ENCODE measurements at places on chromosomes 7 and 10.
A peak's percentile ranks its signal among the peaks of the same experiment; 100 is the strongest.

DNA sequence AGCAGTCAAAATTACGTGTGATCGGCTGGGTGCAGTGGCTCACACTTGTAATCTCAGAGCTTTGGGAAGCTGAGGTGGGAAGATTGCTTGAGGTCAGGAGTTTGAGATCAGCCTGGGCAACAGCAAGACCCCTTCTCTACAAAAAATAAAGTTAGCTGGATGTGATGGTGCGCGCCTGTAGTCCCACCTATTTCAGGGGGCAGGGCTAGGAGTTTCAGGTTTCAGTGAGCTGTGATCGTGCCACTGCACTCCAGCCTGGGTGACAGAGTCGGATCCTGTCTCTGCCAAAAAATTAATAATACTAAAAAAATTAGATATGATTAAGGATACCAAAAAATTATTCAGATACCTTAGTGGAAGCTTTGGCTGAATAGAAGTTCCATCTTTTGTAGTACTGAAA, 136.4 kb downstream of the SDK1 start:
- DNase-seq: no peak

DNA sequence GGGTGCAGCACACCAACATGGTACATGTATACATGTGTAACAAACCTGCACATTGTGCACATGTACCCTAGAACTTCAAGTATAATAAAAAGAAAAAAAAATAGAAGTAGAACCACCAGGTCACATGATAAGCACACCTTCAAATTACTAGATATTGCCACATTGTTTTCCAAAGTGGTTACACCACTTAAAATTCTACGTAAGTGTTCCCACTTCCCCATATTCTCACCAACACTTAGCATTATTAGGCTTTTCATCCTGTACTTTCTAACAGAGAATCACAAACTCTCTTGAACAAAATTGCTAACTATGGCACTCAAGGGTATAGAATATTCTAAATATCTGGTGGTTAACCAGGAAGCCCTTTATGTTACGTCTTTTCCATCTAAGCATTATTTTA, 22.6 kb downstream of the SH3PXD2A start:
- no peak for DNase-seq

- DNase-seq: no peak
Observed at GRCh38 chr7:108331971-108332370, 124.3 kb downstream of the NRCAM start.

- DNase-seq: no peak
Observed at GRCh38 chr10:3451516-3452172, 279.1 kb upstream of the PITRM1 start.

- no peak for DNase-seq
Observed at GRCh38 chr10:125721035-125721434, 1.5 kb downstream of the EDRF1 start.

GRCh38 chr10:68576118-68576517, 16.0 kb downstream of the TET1 start:
- DNase-seq: no peak

- DNase-seq: no peak
Observed at GRCh38 chr10:21315645-21316220, 209.7 kb downstream of the SKIDA1 start.

DNA sequence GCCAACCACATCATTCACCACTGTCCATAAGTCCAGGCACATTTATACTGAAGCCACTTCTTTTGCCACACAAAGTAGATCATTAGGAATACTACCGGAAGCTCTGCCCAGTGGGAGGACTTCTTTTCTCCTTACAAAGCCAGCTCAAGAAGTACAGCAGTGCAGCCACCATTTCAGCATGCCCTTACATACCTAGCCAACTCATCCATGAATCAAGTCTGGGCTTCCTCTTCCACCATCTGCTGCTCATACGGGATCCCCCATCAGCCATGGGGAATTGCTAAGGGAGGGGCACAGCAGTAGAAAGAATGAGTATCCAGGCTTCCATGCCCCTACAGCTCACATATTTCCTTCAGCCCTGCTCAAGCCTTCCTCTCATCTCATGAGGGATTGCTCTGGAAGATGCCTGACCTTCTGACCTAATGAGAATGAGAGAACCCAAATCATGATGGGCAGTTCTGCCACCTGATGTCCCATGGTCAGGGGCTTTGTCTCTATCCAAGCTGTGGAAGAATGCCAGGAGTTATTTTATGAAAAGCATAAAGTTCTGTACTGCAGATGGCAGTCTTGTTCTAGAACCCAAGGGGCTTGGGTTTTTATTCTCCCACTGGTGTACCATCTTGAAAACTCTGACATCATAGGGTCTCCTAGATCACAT, 39.5 kb downstream of the ACSM6 start:
- DNase-seq: no peak

- peak; percentile 68 for DNase-seq
Observed at GRCh38 chr7:140229591-140230515, 53.1 kb upstream of the KDM7A start.

GRCh38 chr10:48573045-48573444, 31.8 kb downstream of the ARHGAP22 start:
- DNase-seq: no peak

DNA sequence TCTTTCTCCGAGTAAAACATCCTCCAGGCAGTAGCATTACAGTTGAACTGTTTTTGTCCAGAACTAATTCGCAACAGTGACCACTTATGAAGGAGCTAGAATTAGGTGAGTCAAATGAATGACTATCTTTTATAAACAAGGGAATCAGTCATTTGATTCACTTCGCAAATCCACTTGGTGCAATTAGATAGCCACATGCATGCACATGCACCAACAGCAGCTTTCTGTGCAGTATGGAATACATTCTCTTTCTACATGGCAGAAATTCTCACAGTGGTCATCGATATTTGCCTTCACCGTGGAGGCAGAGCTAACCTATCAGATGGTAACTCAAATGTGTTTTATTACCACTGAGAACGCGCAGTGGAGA, 118.8 kb downstream of the CDK6 start:
- no peak for DNase-seq

DNA sequence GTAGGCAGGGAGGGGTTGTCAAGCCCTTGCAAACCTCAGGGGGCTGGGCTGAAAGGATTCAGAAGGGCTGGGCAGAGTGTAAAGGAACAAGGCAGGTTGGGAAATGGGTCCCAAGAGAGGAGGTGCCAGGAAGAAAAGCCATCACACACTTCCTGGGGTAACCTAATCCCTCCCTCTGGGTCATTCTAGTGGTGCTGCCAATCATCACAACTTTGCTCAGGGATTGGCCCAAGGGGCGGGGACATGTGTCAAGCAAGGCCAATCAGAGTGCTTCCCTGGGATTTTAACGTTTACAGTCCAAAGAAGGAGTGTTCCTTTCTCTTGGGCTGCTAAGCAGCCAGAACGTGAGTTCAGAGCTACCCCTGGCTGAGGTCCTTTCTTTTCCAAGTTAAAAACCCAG, 57.1 kb upstream of the NPTX2 start:
- no peak for DNase-seq

DNA sequence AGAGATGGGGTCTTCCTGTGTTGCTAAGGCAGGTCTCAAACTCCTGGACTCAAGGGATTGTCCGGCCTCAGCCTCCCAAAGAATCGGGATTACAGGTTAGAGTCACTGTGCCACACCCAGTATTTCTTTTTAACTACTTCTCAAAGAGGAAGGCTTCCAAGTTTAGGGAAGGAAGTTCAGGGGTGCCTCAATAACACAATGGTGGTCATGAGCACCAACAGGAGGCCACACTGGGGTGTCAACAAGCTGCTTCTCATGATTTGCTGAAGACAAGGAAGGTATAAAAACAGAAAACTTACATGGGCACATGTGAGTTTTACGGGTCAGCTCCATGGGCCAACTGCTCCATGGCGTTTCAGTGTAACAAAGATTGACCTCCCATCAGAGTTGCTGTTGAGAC, 160.5 kb downstream of the TNS3 start:
- no peak for DNase-seq

- no peak for DNase-seq
Observed at GRCh38 chr7:26319636-26320035, 28.0 kb downstream of the SNX10 start.

GRCh38 chr7:158973440-158973839, 117.1 kb downstream of the DYNC2I1 start:
- peak; percentile 20 for DNase-seq

GRCh38 chr7:123879628-123880027, 34.7 kb downstream of the HYAL4 start:
- DNase-seq: no peak

DNA sequence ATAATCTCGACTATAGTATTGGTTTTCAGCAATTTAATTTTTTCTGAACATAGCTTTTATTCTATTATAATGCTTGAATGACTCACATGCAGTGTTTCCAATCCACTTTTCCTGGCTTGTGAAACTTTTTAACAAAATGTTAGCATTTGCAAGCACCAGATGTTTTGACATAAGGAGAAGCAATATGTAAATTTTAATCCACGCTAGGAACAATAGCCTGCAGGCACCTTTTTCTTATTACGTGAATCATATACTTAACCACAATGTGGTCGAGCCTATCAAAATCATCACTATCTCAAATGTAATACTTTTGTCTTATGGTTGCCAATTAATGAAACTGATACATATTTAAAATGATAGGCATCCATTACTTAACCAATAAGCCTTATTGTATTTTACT, 97.1 kb downstream of the TFEC start:
- no peak for DNase-seq

GRCh38 chr10:47359626-47360418, 11.7 kb downstream of the RBP3 start:
- no peak for DNase-seq

- DNase-seq: no peak
Observed at GRCh38 chr7:112566442-112567324, 85.9 kb downstream of the LSMEM1 start.

- no peak for DNase-seq
Observed at GRCh38 chr10:102675011-102675665, 30.9 kb downstream of the TRIM8 start.

GRCh38 chr10:49272251-49273081, 26.5 kb upstream of the C10orf71 start:
- no peak for DNase-seq

GRCh38 chr7:26156451-26157420, 4.7 kb downstream of the NFE2L3 start:
- DNase-seq: peak; percentile 80

DNA sequence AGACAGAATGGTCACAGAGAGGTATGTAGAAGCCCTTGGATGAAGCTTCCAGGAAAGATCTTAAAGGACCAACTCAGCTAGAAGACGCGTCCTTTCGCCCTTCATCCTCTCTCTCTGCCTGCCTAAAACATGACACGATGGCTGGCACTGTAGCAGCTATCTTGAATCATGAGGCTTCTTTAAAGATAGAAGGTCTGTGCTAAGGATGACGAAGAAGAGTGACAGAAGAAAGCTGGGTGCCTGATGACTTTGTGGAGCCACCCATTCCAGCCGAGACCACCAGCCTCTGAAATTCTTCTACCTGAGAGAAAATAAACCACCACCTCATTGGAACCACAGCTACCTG, 25.5 kb downstream of the WDR86 start:
- DNase-seq: no peak

DNA sequence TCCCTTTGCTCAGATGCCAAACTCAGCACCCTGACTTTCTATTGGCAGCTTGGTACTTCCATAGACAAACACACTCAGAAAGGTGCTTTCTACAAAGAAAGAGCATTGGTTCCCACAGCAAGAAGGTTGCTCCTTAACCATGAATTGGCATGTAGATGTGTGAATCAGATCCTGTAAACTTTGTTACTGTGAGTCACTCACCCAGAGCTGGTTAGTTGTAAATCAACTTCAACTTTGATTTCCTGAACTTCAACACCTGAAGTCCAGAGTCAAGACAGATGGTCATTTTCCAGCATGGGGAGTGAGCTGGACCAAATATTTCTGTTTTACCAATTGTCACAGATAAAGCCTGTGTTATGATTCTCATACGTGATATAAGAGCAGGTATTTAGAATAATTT, 797.2 kb downstream of the TNS3 start:
- peak; percentile 82 for DNase-seq

DNA sequence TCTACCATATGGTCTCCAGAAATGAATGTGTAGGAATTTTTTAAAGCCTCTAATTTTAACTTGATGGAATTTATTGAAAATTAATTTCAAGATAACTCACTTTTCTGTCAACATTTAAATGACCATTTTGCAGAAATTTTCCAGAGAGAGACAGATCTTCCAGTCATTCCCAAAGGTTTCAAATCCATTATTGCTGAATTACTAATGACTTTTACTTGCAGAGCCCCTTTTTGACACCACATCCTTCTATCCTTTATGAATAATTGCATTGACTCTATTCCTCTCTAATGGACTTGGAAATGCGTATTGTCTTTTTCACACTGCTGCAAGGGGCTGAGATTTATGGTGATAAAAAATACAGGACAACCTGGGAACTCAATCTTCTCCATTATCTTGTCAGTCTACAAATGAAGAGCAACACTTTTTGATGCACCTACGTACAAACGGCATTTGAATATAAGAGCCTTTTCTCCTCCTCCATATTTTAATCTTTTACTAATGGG, 42.7 kb downstream of the CUBN start:
- DNase-seq: no peak

DNA sequence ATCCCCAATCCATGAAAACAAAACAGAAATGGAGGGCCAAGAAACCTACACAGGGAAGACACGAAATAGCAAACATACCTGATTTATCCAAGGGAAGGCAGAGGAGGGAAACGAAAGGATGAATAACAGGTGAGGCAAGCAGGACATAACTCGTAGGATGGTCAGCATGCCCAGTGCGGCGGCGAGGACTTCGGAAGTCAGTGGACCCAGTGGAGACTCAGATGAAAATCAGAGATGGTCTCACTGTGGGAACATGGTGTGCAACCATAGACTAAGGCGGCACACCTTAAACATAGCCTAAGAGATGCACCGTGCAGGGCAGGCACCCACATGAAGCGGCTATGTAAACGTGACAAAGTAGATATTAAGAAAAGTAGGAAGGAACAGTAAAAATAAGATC, 157.5 kb downstream of the MGMT start:
- DNase-seq: no peak

DNA sequence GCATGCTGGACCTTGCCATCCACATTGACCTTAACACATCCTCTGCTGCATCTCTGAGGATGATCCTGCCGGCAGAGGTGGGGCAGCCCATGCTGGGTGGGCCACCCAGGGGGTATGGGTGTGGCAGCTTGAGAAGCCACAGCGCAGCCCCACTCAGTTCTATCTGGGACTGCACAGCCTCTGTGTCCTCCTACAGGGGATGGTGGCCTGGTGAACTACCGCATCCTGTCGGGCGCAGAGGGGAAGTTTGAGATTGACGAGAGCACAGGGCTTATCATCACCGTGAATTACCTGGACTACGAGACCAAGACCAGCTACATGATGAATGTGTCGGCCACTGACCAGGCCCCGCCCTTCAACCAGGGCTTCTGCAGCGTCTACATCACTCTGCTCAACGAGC, 12.2 kb upstream of the C10orf105 start:
- DNase-seq: no peak

- peak; percentile 8 for DNase-seq
Observed at GRCh38 chr10:7787150-7787856, 490 bp downstream of the KIN start.

- peak; percentile 57 for DNase-seq
Observed at GRCh38 chr7:28041508-28042314, 138.9 kb downstream of the JAZF1 start.

Data from LoVo (cell line).